CD8-positive, alpha-beta memory T cell (primary cell): ENCODE measurements at places on chromosomes 3 and 15. TPM values are rescaled to one million over a fixed set of nuclear protein-coding genes. Genes with fewer than 3 reads are reported as not detected.

Gene ZNF774
- total RNA-seq = 0.50 TPM

Gene PARP9
- total RNA-seq = 13.4 TPM

Gene CSTA
- total RNA-seq = not detected

Gene TMEM212
- not detected for total RNA-seq

GRCh38 chr15:67018026-67018425, 47.4 kb upstream of the SMAD3 start:
- no peak for DNase-seq

DNA sequence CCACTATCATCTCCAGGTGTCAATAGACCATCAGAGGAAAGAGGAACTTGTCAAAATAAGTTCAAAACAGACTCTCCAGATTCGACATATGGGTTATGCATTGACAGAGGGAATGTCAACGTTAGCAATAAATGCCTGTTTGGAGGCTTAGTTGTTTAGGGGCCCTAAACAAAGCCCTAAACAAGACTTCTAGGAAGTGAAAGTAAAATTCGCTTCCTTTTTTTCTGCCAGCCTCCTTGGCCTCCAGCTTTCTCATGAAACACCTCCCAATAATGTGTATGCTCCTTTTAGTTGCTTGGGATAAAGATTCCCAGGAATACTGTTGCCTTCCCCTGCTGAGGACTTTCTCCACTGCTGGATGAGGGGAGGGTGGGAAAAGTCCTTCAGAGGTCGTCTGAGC, 70.9 kb upstream of the ARNT2 start:
- DNase-seq = no peak

GRCh38 chr3:61739640-61740039, 178.3 kb downstream of the PTPRG start:
- DNase-seq = no peak

GRCh38 chr3:29922992-29923746, 642.3 kb downstream of the RBMS3 start:
- DNase-seq = no peak

DNA sequence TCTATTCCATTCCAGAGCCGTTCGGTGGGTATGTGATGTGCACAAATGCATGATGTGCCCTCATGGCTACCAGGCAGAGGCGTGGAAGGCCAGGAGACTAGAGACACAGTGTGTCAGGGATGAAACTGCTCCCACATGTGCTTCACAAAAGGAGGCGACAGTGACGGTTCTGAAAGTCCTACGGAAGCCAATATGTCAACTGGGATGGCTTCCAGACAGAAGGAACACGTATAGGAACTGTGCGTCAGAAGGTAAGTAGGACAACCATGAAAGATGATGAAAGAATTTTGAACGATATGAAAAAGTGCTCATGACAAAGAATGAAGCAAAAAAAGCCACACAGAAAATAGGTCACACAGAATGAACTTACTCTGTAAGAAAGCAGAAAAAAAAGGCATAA, 34.1 kb downstream of the GLB1 start:
- DNase-seq = peak; percentile 32
